ENCODE measurements at places on chromosomes 7 and 10.

DNA sequence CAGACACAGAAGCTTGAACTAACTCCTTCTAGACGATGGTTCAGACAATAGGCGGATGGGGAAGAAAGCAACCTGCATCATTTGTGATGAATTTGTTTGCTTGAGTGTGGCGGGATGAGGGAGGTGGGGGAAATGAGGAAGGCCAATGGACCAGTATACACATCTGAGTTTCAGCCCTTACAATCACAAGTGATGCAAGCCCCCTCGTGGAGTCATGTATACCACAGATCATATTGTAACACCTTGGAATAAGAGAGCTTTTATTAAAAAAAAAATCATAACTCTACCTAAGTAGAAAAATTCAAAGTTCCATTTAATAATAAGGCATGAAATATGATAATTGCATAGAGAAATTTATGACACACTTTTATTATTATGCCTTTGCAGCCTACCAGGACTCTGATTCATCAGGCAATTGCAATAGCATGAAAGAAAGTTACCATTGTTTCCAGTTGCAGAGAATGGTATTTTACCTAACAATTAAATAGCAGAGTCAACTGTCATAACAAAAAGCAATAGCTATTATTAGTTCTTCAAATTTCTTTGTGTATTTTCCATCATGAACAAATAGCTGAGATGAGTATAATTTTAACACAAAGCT, 230.2 kb upstream of the AKR1E2 start:
- DNase-seq: no peak

DNA sequence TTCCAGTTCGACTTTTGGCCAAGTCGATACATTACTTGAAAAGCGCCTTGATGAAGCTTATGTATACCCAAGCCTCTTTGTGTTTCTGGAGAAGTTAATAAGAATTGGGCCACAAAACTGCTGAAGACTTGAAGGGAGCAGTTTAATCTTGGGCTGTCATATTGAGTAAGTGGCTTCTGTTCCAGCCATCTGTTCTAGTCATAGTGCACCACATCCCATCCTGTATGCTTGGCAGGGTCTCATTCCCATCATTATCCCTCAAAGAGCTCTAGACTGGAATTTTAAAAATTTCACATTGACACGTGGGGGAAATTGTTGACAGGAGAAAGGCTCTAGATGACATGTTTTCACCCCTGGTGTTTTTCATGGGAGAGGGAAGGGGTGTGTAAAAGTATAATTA, 196.6 kb upstream of the PLPP4 start:
- DNase-seq: no peak

DNA sequence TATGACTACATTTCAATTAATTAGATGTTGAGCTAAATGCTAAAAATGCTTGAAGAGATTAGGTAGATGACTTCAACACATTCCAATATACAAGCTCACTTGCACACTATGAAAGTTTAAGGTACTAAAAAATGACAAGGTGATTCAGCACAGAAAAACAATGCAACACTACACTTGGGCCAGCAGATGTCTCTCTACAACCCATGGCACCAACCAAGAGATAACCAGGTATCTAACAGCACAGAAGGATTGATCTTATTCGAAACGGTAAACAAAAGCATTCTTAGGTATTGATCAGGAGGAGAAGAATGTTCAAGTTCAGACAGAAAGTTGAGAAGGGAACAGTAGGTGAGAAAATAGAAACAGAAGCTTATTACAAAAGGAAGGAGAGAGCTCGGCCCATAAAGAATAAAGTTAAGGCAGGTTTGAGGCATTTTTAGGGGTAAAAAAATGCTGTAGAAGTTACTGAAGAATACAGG, 248.2 kb upstream of the KLF14 start:
- no peak for DNase-seq

DNA sequence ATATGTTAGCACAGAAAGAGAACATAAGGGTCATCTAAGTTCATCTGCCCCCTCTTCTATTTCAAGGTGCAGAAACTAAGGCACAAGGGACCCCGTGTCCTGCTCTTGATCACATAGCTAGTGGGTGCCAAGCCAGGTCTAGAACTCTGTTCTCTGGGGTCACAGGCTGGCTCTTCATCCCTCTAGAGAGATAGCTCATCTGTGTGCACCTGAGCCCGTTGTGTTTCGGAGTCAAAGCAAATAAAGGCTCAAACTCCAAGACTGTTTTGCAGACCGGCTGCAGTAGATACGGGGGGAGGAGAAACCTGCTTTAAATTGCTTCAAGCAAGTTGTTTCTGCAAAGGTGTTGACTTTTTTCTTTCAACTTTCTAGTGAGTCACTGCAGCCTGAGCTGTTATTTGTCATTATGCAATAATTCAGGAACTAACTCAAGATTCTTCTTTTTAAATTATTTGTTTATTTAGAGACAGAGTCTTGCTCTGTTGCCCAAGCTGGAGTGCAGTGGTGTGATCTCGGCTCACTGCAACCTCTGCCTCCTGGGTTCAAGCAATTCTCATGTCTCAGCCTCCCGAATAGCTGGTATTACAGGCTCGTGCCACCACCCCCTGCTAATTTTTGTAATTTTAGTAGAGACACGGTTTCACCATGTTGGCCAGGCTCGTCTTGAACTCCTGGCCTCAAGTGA, 6.5 kb downstream of the BLVRA start:
- DNase-seq: peak; percentile 79

GRCh38 chr10:93999401-93999851, 5.7 kb downstream of the PLCE1 start:
- DNase-seq: no peak

All from epithelial cell of prostate (primary cell).